SHP77 treated with DMSO at 0.1 percent for 48 hours (cell line): ENCODE measurements at places on chromosomes 13 and 19.

DNA sequence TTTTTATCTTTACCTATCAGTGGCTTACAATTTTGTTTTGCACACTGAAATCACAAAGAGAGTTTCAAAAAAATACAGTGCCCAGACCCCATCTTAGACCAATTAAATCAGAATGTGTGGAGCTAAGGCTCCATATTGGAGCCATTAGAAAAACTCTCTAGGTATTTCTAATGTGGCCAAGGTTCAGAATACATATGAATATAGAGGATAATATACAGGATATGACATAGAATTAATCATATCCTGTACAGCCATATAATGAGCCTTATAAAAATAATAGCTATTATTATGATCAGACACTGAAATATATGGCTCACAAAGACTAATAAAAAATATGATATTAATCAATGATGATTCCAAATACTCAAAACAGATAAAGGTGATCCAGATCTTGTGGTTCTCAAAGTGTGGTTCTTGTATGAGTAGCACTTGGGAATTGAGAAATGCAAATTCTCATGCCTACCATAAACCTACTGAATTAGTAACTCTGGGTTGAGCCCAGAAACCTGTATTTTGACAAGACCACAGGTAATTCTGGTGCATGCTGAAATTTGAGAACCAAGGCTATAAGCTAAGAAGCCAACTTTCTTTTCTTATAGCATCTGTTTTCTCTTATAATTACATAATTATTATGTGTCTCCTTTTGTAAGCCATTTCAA lies 408.0 kb downstream of the DIAPH3 start:
- DNase-seq = no peak

- DNase-seq = no peak
Observed at GRCh38 chr13:51726446-51727193, 77.3 kb downstream of the DHRS12 start.

- no peak for DNase-seq
Observed at GRCh38 chr19:13051557-13052165, 51.0 kb downstream of the LYL1 start.

- no peak for DNase-seq
Observed at GRCh38 chr13:75285310-75285709, 196.7 kb downstream of the TBC1D4 start.

- DNase-seq = no peak
Observed at GRCh38 chr13:113611996-113612395, 27.4 kb downstream of the TFDP1 start.

GRCh38 chr19:37933937-37934358 lies 26.9 kb downstream of the SIPA1L3 start:
- no peak for DNase-seq

GRCh38 chr13:114044486-114044885 lies 70.6 kb upstream of the C13orf46 start:
- DNase-seq = no peak

- DNase-seq = no peak
Observed at GRCh38 chr13:48449656-48450055, 36.7 kb upstream of the LPAR6 start.

GRCh38 chr13:40206241-40207000 lies 460.0 kb downstream of the FOXO1 start:
- DNase-seq = no peak

- no peak for DNase-seq
Observed at GRCh38 chr13:20431080-20431479, 94.6 kb downstream of the CRYL1 start.

DNA sequence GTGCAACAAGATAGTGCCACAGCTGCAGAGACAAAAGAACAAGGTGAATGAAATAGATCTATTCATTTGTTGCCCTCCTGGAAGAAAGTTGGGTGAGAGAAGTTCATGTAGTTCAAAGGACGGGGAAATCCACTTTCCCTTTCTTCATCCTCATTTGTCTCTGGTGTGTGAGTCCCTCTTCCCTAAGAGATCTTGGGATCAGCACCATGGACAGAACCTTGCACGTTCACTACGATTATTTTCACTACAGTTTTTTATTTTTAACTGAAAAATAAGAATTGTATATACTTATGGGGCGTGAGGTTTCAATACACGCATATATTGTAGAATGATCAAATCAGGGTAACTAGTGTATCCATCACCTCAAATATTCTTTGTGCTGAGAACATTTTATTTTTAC lies 29.2 kb downstream of the NLRP5 start:
- no peak for DNase-seq

- no peak for DNase-seq
Observed at GRCh38 chr19:56476651-56477428, at the start of gene ZNF667. Gene ZNF667 (minus strand): TSS chr19:56477345. CDS start chr19:56462370, 14,975 bp downstream.

- DNase-seq = no peak
Observed at GRCh38 chr19:33263325-33264023, 37.8 kb upstream of the SLC7A10 start.

- no peak for DNase-seq
Observed at GRCh38 chr13:22141716-22142115, 470.8 kb downstream of the FGF9 start.

DNA sequence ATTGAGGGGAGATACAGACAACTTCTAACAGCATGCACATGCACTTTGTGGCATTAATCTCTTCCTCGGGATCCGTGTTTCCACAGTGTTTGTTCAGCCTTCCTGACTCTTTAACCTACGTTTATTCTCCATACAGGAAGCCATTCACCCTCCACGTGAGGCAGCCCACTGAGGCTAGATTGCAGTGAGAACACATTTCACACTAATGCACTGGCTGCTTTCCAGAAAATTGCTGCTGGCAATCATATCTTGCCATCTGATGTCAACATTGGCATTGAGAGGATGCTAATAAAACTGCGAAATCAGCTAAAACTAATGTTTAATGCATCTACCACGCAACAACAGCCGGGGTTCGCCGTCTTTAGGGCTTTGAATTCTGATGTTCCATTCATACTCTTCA lies 30.0 kb downstream of the DCLK1 start:
- DNase-seq = no peak
